Chondrocyte (in vitro differentiated cells): ENCODE measurements at places on chromosomes 11 and 22. TPM values are rescaled to one million over a fixed set of nuclear protein-coding genes. Genes with fewer than 3 reads are reported as not detected.

GRCh38 chr11:44837661-44838060, 110.9 kb downstream of the TSPAN18 start:
- no peak overlapping the region for H3K4me3 ChIP-seq
- peaks cover 6% of the 10 kb centered on the region for H3K27me3 ChIP-seq
- H3K27ac ChIP-seq = no peak overlapping the region
- peaks cover 29% of the 10 kb centered on the region for H3K4me1 ChIP-seq
- H3K36me3 ChIP-seq = peaks cover 5% of the 10 kb centered on the region

GRCh38 chr11:122202161-122202950, 86.3 kb upstream of the BLID start:
- no peaks in the 10 kb centered on the region for H3K36me3 ChIP-seq
- H3K27ac ChIP-seq = peak overlapping the region; percentile 87
- peak overlapping the region; percentile 70 for H3K4me3 ChIP-seq
- peaks cover 81% of the 10 kb centered on the region for H3K4me1 ChIP-seq
- no peak for DNase-seq

Gene PKNOX2
- total RNA-seq = 34.0 to 74.0 TPM (median 34.9 TPM) in 3 replicates

DNA sequence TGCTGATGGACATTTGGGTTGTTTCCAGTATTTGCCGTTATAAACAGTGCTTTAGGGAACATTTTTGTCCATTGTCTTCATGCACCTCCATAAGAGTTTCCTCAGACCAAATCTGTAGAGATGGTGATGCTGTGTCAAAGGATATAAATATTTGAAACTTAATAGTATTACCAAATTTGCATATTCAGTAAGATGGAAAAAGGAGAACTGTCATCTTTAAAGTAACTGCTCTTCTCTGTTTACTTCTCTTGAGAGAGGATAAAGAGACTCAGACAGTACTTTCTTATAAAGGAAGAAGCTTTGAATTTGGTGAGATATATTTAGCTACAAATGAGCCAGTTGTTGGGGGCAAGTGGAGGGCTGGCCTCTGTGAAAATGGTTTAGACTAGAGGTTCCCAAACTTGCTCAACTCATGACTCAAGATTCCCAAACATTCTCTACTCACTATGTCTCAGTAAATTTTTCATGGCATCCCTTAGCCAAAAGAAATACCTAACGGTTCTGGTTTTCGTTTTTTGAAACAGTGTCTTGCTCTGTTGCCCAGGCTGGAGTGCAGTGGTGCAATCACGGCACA, 26.2 kb downstream of the SHISA8 start:
- H3K27me3 ChIP-seq = no peaks in the 10 kb centered on the region
- no peak for DNase-seq
- H3K4me1 ChIP-seq = no peaks in the 10 kb centered on the region
- H3K27ac ChIP-seq = no peak overlapping the region
- H3K4me3 ChIP-seq = no peak overlapping the region
